CD4-positive, alpha-beta T cell treated with Interleukin-1 beta for 1 hour (primary cell): ENCODE measurements at places on chromosomes 16 and 17.

GRCh38 chr17:17347234-17347955 lies 44.2 kb downstream of the NT5M start:
- no peak for DNase-seq

DNA sequence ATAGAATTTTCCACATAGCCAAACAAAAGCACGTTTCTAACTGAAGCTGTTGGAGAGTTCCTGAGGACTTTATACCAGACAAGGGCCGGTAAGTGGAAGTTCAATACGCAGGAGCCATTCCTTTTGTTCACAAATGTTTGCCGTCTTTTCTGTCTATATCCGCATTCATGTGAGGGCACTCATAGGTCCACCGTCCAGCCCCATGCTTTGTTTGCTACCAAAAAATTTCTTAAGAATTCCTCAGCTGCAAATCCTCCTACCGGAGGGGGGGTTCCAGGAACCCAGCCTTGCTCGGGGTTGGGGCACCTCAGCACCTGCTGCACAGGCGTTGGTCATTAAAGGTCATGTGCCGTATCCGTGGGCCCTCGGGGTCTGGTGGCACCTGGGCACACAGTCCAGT lies 276.8 kb downstream of the SEC14L1 start:
- DNase-seq, result no peak

DNA sequence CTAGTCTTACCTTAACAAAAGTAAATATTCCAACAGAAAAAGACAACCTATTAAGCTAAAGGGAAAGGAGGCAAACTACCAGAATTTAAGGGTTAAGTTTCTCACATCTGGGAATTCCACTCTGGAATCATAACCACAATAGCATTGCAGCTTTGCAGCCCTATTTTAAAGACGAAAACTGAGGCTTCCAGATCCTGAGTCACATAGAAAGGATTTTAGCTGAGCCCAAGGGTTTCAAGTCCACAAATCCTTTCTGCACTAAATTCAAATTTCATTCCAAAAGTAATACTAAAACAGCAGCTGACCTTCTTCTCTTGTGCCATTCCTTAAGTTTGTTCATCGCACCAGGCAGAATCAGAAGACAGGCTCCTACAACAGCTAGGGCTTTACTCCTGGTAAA lies 17.8 kb downstream of the XYLT1 start:
- no peak for DNase-seq

DNA sequence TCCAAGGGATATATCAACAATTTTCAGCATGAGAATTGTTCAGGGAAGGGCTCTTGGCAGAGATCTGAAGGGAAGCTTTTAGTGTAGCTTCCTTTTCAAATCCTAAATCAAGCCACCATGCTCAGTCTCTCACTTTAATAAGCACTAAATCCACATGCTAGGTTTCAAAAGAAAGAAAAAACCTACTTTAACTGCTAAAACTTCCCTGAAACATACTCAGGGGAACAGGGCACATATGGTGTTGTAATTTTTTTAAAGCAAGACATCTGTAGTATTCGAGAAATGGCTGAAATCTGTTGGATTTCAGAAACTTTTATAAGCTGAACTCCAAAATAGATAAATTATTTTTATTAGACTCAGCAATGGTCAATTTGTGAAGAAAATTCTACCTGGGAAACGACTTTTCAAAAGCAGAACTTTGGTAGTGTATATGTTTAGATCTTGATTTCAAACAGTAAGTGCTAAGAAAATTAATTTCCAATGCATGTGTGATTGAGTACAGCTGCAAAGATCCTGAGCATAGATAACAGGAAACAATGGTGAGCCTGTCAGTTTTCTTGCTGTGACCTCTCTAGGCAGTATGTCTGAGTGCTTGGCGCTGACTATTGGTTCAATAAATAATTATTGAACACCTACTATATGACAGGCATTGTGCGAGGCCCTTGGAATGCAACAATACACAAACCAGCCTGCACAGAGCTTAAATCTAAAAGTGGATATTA lies 804.5 kb upstream of the SOX9 start:
- no peak for DNase-seq

DNA sequence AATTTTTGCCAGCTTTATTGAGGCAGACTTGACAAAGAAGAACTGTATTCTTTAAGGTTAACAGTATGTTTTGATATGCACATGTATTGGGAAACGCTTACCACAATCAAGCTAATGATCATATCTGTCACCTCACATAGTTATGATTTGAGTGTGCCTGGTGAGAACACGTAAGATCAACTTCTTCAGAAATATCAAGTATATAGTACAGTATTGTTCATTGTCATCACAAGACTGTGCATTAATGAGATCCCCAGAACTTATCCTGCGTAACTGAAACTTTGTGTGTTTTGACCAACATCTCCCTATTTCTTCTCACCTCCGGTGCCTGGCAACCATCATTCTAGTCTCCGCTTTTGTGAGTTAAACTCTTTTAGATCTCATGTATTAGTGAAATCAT lies 756.4 kb upstream of the EEF2KMT start:
- no peak for DNase-seq
